ENCODE measurements at places on chromosomes 2 and 18.
A peak's percentile ranks its signal among the peaks of the same experiment; 100 is the strongest.

- DNase-seq: no peak
Observed at GRCh38 chr2:217459680-217460405, 543.0 kb downstream of the TNS1 start.

GRCh38 chr2:127531221-127531648 lies 4.2 kb upstream of the MYO7B start:
- no peak for DNase-seq

DNA sequence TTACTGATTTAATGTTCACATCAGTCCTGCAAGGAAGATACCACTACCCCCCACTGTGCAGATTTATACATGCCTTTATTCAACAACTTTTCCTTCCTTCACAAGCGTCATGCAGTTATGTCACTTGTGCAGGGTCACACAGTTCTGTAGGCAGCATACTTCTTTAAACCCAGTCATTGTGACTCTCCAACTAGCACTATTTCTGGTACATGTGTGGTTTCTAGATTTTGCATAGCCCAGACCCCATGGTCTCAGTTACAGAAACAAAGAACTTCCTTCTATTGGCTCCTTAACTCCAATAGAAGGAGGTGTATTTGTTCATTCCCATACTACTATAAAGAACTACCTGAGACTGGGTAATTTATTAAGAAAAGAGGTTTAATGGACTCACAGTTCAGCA lies 333.1 kb downstream of the ZNF516 start:
- no peak for DNase-seq

GRCh38 chr2:144078106-144078505 lies 441.8 kb downstream of the ZEB2 start:
- DNase-seq: no peak

GRCh38 chr2:79945653-79946445 lies 358.7 kb downstream of the LRRTM1 start:
- DNase-seq: no peak

GRCh38 chr18:8660316-8660715 lies 45.0 kb upstream of the MTCL1 start:
- DNase-seq: no peak

- DNase-seq: no peak
Observed at GRCh38 chr18:75244351-75245313, 34.0 kb downstream of the TSHZ1 start.

DNA sequence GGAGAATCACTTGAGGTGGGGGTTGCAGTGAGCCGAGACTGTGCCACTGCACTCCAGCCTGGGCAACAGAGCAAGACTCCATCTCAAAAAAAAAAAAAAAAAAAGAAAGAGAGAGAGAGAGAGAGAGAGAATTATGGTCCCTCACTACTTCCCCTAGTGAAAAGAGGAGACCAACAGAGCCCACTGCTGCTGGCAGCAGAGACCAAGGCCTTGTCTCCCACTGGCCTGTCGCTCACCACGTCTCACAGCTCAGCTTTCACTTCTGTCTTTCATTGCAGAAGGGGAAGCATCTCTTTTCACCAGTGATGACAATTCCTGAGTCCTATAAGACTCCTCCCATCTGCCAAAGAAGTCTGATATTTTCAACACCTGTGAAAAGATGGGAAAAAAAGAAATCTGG lies 81.3 kb downstream of the CLHC1 start:
- DNase-seq: no peak

- no peak for DNase-seq
Observed at GRCh38 chr2:68216454-68217310, 35.6 kb downstream of the PPP3R1 start.

GRCh38 chr2:211854832-211855231 lies 683.8 kb downstream of the ERBB4 start:
- DNase-seq: no peak

- no peak for DNase-seq
Observed at GRCh38 chr2:45992741-45993475, 304.3 kb upstream of the EPAS1 start.

DNA sequence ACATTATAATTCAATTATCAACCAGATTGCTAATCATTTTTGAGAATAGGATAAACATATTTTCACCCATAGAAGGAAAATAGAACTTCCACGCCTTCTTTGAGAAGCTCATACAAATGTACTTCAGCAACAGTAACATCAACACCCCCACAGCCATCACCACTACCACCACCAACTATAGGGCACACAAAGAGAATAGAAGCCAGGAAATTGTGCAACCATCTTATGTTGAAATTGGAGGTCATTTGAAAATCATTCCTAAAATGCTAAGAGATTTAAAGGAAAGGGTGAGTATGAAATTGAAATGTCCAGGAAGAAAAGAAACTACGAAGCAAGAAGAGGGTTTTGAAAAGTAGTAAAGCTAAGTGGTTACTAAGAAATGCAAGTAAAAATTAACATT lies 563.4 kb downstream of the ZNF804A start:
- DNase-seq: no peak

DNA sequence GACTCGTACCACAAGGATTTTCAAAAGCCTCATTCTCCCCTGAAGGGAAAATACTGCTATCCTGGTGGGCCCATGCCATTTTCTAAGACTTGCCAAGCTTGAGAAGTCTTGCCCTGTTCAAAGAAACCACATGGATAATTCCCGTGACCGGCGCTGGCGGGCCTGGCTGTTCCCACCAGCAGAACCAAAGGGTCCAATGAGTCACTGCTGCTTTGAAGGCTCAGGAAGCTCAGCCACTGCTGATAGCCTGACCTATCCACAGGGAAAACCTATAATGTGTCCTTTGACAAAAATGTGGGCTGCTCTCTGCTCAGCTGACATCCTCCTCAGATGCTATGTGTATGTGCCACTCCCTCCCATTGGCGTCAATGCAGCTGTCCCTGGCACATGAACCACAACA lies 137.9 kb upstream of the RAB12 start:
- no peak for DNase-seq

DNA sequence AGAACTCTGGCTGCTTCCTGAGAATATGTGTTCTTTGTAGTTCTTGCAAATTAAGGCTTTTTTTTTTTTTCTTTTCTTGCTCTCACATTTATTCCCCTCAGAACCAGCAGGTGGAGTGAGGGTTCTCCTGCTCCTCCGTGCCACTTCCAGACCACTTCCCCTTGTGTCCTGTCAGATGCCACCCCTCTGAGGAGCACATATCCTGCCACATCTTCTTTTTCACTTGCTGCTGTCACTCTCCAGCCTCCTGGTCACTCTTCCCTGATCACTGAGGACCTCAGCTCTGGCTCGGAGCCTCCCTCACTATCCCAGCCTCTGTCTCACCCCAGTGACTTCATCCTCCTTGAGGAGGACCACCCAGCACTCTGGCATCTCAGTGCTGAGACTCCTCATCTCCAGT lies 100.5 kb downstream of the TACR1 start:
- DNase-seq: no peak

GRCh38 chr18:79524181-79525078 lies 128.7 kb downstream of the NFATC1 start:
- peak; percentile 27 for DNase-seq
